Stimulated activated naive CD4-positive, alpha-beta T cell (primary cell): ENCODE measurements at places on chromosomes 11 and 22.

DNA sequence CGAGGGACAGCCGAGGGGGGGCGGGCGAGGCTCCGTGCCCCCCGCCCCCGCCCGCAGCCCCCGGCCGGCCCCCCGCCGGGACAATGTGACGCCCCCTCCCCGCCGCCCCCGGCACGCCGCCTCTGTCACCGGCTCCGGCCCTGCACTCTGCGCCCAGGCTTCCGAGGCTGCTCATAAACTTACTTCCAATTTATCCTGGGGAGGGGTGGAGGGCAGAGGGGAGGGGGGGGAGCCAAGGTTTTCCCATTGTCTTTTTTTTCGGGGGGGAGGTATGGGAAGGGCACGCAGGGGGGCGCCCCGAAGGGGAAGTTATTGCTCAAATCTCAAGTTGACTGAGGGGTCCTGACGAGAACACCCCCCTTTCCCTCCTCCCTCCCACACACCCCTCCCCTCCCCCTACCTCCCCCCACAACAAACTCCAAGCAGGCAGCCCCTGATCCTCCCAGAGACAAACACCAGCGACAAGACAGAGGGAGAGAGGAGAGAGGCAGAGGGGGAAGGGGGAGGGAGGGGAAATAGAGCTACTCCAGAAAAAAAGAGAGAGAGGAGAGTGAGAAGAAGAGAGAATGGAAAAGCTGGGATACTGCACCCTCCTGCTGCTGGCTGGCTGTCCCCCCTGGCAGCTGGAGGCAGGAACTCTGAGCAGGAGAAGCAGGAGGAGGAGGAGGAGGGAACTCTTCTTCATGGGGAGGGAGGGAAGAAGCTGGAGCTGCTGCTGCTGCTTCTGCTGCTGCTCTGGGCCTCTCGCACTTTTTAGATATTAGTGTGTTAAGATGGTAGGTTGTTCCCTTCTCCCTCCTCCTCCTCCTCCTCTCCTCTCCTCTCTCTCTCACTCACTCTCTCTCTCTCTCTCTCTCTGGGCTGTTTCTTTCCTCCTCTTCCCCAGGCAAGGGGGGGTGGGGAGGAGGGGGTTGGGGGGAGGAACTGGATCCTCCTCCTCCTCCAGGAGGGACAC is 631 bp downstream of the PHF21A start:
- peak; percentile 26 for DNase-seq

DNA sequence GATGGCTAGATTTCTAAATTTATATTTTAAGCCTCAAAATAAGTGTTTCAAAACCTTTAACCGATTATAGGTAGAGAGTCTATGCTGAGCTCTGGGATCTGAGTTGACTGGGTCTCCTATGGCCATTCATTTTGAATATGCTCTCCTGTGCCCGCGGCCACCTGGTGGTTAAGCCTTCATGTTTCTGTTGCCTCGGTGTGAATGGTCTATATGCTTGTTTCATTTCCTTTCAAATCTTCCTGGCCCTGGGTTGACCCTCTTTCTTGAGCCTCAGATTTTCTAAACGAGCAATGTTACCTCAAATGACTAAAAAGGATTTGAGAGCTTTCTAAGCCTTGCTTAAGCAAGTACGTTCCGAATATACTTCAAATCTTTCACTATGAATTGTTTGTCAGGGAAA is 789.4 kb upstream of the KIRREL3 start:
- no peak for DNase-seq

DNA sequence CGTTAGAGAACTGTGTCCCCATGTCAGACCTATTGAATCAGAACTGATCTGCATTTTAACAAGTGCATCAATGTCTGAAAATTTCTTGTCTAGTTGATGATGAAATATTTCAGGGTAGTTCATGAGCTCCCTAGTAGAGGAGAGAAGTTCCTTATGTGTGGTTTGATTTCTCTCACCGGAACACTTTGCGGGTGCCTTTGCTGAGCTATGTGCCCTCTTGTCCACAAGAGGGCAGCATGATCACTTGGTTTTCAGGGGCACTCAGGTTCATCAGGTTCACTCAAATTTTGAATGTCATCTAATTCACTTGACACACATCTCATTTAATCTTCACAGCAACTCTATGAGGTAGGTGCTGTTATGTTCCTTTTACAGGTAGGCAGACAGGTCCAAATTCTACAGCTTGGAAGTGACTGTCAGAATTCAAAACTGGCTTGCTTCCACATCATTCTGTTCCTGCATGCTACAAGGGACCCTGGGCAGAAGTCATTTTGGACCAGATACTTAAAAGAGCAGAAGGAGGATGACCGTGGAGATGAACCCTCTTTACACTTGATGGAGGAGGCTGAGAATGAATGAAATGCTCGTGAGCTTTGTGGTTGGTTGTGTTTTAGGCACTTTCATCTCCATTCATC is 55.6 kb downstream of the P4HA3 start:
- no peak for DNase-seq

DNA sequence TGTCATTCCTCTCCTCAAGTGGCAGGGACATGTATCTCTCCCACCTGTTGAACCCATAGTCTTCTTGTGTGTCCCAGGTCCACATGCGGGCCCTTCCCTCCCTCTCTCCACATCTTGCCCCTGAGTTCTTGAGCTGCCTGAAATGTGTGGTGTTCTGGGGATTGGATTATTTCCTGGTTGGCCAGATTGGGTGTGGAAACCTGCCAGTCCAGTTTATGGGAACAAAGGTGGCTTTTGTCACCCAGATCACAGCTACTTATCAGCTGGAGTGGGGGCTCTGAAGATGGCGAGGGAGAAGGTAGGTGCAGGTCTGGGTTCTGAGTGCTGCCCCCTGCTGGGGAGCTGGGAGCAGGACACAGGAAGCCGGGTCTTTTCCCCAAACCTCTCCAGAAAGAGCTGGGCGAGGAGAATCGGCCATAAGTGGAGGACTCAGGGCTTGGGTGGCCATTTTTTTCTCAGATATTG is 14.2 kb downstream of the DTX4 start:
- DNase-seq: peak; percentile 29
